A549 (cell line): ENCODE measurements at places on chromosomes 3 and 15.
A peak's percentile ranks its signal among the peaks of the same experiment; 100 is the strongest.

DNA sequence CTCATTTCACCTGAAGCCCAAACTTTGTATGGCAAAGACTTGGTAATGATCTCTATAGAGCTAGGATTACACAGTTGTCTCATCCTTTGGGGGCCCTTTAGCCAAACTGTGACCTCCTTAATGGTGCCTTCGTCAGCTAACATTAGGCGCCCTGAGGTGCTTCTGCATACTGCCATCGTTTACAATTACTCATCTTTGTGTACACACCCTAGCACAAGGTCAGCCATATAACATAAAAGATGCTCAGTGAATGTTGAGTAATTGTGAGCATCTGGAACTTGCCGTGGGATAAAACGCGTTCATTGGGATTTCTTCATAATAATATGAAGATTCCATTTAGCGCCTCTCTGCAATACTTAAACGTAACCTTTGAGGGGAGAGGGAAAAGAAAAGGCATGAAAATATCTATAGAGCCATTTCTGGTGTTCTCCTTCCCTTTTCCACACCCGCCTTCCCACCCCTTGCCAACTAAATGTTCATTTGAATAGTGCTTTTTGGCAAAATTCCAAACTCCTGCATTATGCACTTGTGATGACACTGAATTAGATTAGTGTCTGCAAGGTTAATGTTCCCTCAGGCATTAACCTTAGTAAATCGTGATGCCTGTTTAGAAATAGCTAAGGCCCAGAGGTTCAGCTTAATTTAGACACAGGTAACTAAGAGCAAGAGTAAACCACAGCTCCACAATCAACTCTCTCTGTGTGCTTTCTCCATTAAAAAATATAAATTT, 990 bp upstream of the ZNF148 start:
- peak; percentile 45 for DNase-seq

DNA sequence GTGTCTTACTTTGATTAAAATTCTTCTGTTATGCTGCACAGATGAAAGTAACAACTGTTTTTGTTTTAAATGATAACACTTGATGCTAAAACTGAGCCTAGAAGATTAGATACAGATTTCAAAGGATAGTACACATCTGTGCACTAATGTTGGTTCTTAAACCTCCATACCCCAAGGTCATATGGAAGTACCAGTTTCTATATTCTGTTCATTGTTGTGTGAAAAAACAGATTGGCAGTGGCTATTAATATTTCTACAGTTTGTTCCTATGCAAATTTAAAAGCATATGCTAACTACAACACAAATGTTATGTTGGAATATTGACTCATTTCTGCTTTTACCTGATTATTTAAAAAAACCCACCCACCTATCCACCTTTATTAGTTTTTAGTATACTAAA, 32.0 kb upstream of the GBE1 start:
- DNase-seq, result no peak

- DNase-seq, result no peak
Observed at GRCh38 chr3:194396859-194397756, 2.0 kb downstream of the GP5 start.

DNA sequence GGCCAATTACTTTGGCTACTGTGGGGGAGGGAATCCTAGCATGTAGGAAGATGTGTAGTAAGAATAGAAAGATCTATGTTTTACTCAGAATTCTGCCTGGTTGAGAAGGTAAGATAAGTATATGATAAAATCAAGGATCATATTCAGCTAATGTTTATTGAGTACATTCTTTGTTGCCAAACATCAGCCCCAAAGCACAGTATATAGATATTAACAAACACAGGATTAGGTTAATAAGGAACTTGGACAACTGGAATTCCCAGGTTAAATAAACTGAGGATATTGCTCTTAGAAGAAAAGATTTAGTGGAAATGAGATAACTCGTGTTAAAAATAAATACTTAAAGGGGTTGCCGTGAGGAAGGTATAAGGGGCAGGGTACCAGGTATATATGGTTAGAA, 129.6 kb downstream of the FILIP1L start:
- DNase-seq, result no peak

DNA sequence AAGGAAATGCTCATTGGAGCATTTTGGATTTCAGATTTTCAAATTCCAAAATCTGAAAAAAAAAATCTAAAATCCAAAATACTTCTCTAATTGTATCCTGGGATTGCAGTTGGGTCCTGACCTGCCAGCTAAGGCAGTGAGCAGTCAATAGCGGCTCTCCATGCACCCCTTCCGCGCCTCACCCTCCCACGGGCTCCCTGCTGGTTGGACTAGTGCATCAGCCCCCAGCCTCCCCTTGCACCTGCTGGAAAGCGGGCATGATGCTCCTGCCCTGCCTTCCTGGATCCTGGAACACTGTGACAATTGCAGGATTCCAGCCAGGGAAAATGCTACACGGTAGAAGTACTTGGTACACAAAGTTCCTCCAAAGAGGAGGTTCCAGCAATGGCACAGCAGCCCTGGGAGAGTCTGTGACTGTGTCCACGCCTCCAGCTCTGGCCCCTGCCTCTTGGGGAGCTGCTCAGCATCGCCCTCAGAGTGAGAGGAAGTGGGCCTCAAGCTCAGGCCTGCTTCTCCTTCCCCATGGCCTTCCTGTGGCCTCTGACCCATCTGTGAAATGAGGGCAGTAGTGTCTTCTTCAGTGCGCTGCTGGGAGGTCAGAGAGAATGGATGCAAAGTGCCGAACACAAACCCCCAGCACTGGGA, 39.5 kb upstream of the CHRNB4 start:
- no peak for DNase-seq

DNA sequence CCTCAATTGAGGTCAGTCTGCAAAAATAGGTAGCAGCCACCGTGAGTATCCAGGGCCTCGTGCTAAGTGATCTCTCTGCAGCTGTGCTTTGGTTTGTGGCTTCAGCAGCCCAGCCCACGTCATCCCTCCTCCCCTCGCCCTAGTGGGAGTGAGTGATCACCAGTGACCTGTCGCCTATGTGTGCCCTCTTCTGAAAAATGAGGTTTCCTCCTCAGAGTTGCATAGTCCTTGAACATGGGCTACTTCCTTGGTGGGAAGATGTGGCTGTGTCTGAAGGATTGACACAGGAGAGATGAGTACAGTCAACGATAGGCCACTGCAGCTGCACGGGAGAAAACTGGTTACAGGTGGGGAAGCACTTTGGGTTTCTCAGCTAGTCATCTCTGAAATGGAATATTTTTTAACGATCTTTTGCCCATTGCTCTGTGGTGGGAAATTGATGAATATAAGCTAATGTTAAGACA, 144.8 kb upstream of the BHLHE40 start:
- no peak for DNase-seq

GRCh38 chr3:65020281-65021160, 332.7 kb upstream of the ADAMTS9 start:
- no peak for DNase-seq

DNA sequence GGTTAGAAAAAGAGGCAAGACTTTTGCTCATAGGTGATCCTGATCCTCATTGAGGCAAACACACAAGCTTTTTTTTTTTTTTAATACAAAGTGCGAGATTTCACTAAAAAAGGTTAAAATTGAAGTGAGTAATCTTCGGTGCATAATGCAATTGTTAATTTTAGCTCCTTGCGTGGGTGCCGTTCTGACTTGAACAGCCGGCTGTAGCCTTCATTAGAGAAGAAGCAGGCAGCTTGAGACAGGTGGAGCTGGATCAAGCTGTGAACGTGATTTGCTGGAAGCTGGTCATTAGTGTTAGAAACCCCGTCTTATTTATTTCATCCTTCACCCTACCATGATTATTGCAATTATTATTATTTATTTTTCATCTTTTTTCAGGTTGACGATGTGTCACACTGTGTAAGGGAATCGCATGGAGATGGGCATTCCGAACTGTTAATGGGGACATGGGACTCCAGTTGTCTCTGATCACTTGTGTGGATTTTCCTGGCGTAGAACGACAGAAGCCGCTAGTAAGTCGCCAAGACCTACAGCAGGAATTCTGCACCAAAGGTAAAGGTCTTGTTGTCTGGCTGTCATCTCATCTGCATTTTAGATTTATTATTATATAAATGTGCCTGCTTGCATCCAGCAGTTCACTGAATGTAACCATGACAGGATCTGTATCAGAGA, 40.2 kb downstream of the ARPP21 start:
- no peak for DNase-seq

- no peak for DNase-seq
Observed at GRCh38 chr3:72120806-72121778, 336.1 kb upstream of the PROK2 start.

GRCh38 chr3:11212299-11212608, 58.0 kb downstream of the HRH1 start:
- no peak for DNase-seq

- peak; percentile 29 for DNase-seq
Observed at GRCh38 chr3:61894988-61895935, 333.9 kb downstream of the PTPRG start.

- DNase-seq, result no peak
Observed at GRCh38 chr3:127233371-127233770, 40.4 kb downstream of the PRR23E start.

GRCh38 chr3:106114848-106115247, 246.0 kb upstream of the CBLB start:
- no peak for DNase-seq

- no peak for DNase-seq
Observed at GRCh38 chr3:136804813-136805212, 14.1 kb upstream of the SLC35G2 start.

DNA sequence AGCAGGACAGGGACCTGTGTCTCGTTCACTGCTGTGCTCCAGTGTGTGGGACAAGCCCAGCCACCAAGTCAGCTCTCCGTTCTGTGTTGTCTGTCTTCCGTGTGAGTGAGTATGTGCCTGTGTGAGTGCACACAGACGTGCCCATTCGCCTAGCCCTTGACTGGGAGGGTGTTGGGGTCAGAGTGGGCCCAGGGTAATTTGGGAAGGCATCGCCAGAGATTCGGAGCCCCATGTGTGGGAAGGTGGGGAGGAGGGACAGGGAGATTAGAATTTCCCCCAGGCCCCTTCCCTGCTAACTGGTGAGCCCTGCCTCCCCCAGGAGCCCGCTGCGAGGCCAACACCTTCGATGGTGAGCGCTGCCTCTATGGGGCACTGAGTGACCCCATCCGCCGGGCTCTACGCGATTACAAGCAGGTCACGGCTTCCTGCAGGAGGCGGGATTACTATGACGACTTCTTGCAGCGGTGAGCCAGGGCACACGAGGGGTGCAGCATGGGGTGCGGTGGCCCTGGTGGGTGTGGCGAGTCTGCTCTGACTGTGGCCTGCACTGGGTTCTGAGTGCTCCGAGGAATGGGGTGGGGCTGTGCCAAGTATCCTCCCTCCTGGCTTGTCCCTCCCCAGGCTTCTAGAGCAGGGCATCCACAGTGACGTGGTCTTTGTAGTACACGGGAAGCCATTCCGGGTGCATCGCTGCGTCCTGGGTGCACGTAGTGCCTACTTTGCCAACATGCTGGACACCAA, 3.1 kb downstream of the ABTB1 start:
- no peak for DNase-seq

DNA sequence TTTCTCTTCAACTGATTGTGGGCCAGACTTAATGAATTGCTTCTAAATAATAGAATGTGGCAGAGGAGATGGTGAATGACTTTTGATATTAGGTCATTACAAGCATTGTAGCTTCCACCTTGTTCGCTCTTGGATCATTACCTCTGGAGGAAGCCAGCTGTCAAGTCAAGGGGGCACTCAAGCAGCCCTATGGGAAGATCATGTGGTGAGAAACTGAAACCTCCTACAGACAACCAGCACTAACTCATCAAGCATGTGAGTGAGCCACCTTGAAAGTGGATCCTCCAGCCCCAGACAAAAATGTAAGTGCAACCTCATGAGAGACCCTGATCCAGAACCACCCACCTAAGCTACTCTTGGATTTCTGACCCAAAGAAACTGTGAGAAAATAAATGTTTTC, 109.8 kb upstream of the TBC1D5 start:
- no peak for DNase-seq

DNA sequence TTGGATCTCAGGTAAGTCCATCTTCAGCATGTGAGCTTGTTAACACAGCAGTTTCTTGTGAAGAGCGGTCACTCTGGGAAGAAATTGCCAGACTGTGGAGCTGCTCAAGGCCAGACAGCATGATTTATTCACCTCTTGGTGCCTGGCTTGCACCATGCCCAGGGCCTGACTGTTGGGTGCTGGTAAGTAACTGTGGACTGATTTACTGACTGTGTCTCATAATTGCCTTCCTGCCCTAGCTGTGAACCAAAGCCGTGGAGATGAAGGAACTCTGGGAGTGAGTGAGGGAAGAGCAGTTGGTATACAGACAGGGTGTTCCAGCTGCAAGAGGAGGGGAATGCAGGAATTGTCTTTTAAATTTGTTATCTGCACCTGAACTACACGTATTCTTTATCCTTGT, 18.5 kb upstream of the WNT7A start:
- no peak for DNase-seq

DNA sequence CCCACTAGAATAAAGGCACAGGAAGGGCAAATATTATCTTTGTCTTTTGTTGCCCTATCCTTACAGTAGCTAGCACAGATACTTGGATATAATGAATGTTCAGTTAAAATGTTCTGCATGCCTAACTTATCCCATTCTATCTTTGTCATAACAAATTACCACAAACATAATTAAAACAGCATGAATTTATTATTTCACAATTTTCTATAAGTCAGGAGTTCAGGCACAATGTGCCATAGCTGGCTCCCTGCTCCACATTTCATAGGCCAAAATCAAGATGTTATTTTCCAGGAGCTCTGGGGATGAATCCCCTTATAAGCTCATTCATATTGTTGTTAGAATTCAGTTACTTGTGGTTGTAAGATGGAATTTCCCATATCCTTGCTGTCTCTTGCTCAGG, 975.5 kb downstream of the IGSF11 start:
- no peak for DNase-seq

GRCh38 chr15:48149858-48150257, 28.2 kb downstream of the MYEF2 start:
- no peak for DNase-seq

DNA sequence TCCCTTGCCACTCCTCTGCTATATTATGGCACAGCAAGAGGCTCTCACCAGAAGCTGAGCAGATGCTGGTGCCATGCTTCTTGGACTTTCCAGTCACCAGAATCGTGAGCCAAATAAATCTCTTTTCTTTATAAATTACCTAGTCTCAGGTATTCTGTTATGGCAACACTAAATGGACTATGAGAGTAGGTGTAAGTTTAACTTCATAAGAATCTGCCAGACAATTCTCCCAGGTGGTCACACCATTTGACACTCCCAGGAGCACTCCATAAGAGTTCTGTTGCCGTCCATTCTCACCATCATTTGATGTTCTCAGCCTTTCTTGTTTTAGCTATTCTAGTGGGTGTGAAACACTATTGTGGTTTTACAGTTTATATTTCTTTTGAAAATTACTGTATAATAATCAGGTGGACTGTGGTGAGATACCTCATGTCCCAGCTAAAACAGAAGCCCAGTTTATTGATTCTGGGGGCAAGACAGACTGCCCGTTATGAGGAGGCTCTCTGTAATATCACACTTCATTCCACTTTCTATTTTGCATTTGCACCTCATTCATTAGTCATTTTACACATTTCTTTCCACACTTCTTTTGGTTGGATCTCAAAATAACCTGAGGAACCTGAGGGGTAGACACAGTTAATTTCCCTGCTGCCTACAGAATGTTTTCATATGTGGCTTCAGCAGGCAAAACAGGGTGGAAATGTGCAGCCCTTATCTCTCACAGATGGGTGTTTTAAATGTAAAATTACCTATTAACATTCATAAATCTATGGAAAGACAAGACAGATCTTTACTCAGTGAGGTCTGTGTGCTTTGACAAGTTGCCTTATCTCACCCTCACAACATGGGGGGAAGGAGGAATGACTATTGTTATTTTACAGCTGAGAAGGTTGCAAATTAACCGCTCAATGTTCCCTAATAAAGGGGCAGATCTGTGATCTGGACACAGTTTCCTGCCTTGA, 42.1 kb downstream of the CDCP1 start:
- DNase-seq, result no peak
